ENCODE measurements at places on chromosomes 4 and X.
A peak's percentile ranks its signal among the peaks of the same experiment; 100 is the strongest.

DNA sequence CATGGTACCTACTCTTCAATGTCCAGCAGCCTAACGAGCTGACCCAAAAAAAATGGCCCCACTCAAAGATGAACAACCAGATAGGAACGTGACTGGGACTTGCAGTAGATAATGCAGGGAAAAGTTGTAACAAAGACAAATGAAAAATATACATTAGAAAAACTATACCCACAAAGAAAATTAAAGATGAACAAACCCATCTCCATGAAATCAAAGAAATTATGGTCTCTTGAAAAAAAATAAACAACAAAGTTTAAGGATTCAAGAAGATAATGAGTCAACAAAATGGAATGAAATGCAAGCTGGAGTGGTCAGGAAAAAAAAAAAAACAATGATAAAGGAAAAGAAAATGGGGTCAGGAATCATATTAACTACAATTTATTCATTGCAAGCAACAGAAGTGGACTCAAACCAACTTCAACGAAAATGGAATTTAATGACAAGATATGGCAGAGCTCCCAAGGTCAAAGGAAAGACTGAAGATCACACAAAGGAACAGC is 309.8 kb upstream of the GALNT7 start:
- DNase-seq, result no peak

DNA sequence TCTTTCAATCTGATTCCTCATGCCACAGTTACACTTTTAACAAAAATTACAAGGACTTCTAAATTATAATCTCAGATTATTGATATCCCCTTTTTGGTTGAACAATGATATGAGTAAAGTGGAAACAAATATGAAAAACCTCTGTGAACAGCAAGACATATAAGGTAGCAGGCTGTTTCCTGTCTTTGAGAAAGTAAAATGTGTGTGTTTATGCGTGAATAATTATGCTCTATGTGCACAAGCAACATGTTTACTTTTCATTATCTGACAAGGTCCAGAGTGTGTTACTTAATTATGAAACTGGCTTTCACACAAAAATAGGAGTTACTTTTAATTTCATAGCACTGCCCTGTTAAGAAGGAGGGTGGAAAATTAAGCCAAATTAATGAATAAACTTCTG is 43.1 kb downstream of the DDIT4L start:
- DNase-seq, result no peak

DNA sequence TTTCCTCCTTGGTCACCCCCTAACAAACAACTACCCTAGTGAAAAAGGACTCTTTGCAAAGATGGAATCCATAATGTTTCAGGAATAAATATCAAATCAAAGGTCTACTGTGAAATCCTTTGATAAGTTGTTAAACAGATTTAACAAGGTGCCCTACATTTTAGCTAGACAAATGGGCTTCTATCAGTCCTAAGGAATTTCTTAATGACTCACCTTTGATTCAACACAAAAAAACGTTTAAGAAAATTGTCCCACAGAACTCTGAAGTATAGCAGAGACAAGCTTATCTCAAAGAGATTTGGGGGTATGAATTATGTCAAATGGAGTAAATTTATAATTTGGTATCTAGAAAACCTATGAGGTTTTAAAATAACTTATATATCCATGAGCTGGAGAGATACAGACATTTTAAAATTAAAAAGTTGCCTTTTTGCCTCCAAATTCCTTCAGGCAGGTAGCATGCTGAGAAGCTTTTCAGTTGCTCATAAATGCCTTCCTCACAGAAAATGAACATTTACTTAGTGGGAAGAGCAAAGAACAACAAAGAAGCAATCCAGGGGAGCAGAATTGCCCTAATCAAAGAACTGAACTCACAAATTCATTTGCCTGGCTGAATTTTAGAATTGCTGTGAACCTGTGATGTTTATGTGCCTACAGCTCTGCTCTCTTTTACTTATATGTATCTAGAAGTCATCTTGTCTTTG is 649.3 kb downstream of the STPG2 start:
- DNase-seq, result peak; percentile 45

- DNase-seq, result no peak
These were observed 425.1 kb downstream of the GPM6A start for GRCh38 chr4:175386776-175387507.

DNA sequence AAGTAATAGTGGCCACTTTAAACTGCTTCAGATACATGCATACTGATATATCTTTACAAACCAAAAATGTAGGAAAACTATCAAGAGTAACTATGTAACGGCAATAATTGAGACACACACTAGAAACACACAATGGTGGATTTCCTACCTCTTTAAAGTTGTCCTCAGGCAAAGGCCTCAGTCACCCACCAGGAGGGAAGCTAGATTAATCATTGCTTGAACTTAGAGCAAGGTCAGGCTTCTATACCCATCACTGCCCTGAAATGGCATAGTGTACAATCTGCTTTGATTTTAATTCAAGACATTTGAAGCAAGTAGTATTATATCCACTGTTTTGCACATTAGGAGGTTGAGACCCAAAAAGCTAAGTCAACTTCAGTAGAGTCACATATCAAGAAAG is 110.9 kb downstream of the AREG start:
- peak; percentile 62 for DNase-seq

DNA sequence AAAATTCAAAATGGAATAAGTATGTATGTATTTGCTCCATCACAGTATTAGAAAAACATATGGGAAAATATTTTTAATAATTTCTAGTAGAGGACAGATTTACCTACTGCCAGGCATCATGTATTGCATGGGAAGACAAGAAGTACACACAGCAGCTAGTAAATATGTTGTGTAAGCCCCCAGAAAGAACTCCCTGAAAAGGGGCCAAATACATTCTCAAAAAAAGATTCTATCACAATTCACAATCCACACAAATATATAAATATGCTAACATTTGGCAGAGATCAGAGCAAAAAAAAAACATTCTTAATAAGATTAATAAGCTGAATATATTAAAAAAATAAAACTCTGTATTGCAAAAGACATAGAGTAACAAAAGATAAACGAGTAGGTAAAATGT is 28.0 kb downstream of the SLC10A6 start:
- no peak for DNase-seq

- DNase-seq, result no peak
These were observed 27.7 kb upstream of the METAP1 start for GRCh38 chr4:98967786-98968329.

GRCh38 chr4:111064342-111064993 is 441.6 kb upstream of the PITX2 start:
- peak; percentile 98 for DNase-seq

- peak; percentile 8 for DNase-seq
These were observed 115.6 kb downstream of the SPANXA1 start for GRCh38 chrX:141468940-141469339.

DNA sequence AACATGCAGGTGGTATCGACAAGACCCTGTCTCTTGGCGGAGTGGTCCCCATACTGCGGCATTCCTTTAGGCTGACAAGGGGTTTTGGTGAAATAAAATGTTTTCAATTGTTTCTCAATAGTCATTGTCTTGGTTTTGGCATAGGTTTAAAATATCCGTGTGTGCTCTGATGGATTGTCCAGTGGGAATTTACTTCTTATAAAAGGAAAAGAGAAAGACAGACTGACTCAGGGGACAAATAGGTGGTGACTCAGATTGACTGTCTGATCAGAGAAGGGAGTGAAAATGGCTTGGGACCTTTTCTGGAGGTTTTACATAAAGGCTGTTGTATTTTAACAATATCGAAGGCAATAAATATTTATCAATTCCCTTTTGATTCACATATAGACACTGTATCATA is 129.8 kb downstream of the SORBS2 start:
- DNase-seq, result peak; percentile 81

- peak; percentile 99 for DNase-seq
These were observed 19.5 kb downstream of the RELL1 start for GRCh38 chr4:37666625-37667071.

Measured in renal cortical epithelial cell (primary cell).